Activated CD4-positive, alpha-beta T cell treated with anti-CD3 and anti-CD28 coated beads for 48 hours (primary cell): ENCODE measurements at places on chromosomes 13 and 19.
A peak's percentile ranks its signal among the peaks of the same experiment; 100 is the strongest.

GRCh38 chr13:38417727-38418126, 68.1 kb downstream of the UFM1 start:
- peak; percentile 4 for DNase-seq

DNA sequence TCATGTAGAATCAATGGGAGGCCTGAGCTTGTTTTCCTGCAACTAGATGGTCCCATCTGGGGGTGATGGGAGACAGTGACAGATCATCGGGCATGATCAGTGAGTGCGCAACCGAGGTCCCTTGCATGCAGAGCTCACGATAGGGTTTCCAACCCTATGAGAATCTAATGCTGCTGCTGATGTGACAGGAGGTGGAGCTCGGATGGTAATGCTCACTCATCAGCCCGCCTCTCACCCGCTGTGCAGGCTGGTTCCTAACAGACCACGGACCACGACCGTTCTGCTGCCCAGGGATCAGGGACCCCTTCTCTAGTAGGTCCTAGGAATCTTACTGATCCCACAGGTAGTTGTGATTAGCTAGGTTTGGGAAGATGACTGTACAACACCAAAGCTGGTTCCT, 23.5 kb upstream of the GARRE1 start:
- DNase-seq = no peak

DNA sequence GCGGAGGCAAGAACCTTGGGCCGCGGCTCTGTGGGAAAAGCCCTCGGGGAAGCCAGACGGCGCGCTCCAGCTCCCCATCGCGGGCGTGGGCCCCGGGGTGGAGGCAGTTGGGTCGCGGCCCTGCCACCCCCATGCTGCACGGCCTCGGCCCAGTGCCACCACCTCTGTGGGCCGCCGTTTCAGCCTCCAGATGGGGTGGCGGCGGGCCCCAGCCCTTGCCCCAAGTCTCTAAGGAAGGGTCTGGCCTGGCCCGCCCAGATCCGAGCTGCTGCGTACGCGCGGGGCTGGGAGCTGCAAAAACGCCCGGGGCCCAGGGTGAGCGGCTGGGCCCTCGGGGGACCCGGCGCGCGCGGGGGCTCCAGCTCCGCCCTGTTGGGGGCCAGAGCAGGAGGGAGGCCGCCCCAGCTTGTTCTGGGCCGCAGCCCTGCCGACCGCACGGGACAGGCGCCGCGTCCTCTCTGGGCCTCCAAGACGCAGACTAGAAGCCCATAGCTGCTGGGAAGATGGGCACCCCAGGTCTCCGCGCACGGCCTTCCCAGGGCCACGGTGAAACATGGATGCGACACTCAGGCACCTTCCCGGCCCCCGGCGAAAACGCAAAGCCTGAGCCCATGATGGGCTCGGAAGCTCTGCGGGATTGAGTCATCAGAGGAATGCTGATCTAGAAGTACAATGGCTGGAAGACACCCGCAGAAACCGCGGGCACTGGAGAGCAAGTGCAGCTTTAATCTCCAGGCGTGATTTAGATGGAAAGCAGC, 110.1 kb downstream of the KCTD15 start:
- no peak for DNase-seq

DNA sequence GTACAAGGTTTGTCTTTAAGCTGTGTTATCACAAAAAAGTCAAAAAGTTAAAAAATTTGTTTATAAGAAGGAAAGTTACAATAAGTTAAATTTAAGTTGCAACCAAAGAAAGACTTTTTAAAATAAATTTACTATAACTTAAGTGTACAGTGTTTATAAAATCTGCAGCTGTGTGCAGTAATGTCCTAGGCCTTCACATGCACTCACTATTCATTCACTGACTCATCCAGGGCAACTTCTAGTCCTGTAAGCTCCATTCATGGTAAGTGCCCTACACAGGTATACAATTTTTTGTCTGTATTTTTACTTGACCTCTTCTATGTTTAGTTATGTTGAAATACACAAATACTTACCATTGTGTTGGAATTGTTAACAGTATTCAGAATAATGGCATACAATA, 667.9 kb upstream of the SLITRK5 start:
- no peak for DNase-seq

DNA sequence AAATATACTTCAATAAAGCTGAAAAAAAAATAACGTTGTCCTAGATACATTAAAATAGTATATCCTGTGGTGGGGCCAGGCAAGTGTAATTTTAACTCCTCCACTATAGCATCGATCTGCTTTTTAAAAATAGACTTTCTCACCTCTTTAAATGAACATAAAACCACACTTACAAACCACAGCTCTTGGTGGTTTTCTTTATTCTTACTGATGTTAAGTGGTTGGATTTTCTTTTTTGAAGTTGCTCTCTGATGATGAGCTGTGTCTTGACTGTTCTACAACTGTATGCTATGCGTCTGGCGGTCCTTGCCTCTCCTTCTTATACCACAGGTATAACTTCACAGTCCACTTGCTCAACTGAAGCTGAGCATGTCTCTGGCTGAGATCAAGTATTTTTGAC, 721.5 kb upstream of the KLHL1 start:
- no peak for DNase-seq

- DNase-seq = peak; percentile 55
These were observed 134.4 kb upstream of the TSC22D1 start for GRCh38 chr13:44710576-44710975.

DNA sequence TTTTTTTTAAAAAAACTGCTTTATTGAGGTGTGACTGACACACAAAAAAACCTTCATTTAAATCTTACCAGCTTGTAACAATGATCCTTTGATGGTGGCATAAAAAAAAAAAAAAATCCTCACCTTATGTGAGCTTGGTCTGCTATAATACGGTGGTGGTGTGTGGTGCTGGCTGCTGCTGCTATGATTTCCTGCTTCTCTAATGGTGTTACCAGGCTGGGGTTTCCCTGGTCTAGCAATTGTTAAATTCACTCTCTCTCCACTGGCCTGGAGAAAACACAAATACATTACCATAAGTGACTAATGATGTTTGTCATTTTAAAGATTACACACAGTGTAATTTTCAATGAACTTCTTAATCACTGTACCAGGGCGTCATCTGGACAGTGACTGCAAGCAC, 60.6 kb downstream of the LNX2 start:
- no peak for DNase-seq

GRCh38 chr13:20217168-20217567, 15.0 kb downstream of the GJB6 start:
- DNase-seq = no peak

DNA sequence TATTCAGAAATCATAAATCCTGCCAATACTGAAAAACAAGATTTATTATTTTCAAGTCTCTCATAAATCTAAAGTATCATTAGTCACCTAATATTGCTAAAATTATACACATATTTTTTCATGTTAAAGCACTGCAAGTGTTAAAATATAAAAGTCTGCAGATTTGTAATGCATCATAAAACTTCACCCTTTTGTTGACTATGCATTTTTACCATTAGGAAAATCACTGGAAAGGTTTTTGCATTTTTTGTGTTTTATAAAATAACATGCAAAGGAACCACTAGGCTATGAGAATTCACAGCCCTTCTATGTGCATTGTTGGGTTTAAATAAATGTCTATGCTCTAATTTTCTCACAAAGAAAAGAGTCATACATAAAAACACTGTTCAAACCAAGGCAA, 407.3 kb downstream of the DACH1 start:
- no peak for DNase-seq

- no peak for DNase-seq
These were observed 771.6 kb downstream of the EFNB2 start for GRCh38 chr13:105763851-105764250.

DNA sequence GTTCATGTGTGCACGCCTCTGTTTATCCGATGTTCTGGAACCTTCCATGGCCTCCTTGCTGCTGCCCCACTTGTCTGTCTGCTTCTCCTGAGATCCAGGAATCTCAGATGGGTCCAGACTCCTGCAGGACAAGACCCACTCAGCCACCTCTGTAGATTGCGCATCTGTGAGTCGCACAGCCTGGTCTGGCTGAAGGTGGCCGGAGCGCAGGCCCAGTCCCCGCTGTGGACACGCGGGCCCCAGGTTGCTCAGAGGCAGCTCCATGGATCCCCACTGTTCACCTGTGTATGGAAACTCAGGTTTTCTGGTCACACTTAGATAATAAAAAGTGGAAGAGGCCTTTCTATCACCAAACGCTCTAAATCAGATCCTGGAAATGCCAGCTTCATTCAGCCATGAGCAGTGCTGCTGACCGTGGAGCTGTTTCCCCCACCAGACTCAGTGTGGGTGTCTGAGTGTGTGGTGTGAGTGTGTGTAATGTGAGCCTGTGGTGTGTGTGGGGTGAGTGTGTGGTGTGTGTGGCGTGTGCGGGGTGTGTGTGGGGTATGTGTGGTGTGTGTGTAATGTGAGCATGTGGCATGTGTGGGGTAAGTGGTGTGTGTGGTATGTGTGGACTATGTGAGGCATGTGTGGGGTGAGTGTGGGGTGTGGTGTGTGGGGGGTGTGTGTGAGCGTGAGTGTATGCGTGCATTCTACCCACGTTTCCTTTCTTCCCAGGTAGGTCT, 59.5 kb downstream of the MCF2L start:
- DNase-seq = no peak

DNA sequence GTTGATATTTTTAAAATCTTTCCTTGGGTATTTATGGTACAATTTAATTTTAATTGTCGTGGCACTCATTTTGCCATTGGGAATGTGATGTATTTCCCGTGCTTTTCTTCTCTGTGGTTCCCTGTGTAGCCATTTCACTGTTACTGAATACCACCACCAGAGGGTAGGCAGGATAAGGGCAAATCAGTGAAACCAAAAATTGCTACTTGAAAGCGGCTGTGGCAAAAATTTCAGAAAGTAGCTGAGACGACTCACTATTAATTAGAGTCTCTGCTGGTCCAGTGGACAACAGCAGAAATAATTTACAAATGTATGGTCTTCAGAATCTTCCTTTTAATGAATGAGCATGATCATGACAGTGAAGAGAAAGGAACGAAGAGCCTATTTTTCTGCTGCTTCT, 34.4 kb upstream of the MIR17HG start:
- DNase-seq = no peak

DNA sequence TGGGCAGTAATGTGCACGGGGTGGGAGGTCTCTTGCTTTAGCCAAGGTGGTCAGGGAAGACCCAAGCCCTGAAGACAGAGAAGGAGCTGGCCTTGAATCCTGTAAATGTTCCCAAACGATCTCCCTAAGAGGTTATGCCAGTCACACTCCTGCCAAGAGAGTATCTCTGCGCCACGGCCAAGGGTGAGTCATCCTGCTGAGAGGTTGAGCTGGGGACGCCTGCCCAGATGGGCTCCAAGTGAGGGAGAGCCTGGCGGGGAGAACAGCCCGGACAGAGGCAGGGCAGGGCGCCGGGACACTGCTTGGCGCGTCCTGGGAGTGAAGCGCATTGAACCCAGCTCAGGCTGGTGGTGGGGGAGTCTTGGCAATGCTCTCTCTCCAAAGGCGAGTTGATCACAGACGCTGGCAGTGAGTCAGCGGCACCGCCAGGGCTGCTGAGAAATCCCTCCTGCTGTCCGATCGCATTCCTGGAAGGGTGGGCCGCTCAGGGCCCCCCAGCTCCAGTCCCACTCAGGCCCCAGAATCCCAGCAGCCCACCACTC, 16.4 kb downstream of the SULT2B1 start:
- DNase-seq = peak; percentile 10

- no peak for DNase-seq
These were observed 4.4 kb downstream of the ZNF211 start for GRCh38 chr19:57637379-57637778.

GRCh38 chr13:100668408-100668807, 6.2 kb downstream of the TMTC4 start:
- no peak for DNase-seq

GRCh38 chr13:112892426-112893206, 76.4 kb upstream of the MCF2L start:
- no peak for DNase-seq
